ENCODE measurements at places on chromosomes 16 and 17. TPM values are rescaled to one million over a fixed set of nuclear protein-coding genes. Genes with fewer than 3 reads are reported as not detected.

Gene HLF
- 24.7 TPM for polyA plus RNA-seq

Gene KRTAP1-5
- not detected for polyA plus RNA-seq

Gene KIF18B
- polyA plus RNA-seq, result not detected

Gene SLFN12L
- not detected for polyA plus RNA-seq

Gene KRT31
- not detected for polyA plus RNA-seq

Gene CTRB1
- polyA plus RNA-seq, result not detected

Gene RRAD
- polyA plus RNA-seq, result not detected

Gene COPZ2
- 3.9 TPM for polyA plus RNA-seq

Gene PYDC1
- 0.94 TPM for polyA plus RNA-seq

Gene NOG
- 4.9 TPM for polyA plus RNA-seq

Gene FAM20A
- polyA plus RNA-seq, result 0.34 TPM

Gene RASL10B
- polyA plus RNA-seq, result 0.66 TPM

Gene ABCC11
- 0.20 TPM for polyA plus RNA-seq

Gene ALOXE3
- not detected for polyA plus RNA-seq

Gene GAS2L2
- not detected for polyA plus RNA-seq

Gene HSPB9
- polyA plus RNA-seq, result not detected

Gene TMEM94
- polyA plus RNA-seq, result 6.2 TPM

Gene OR2C1
- not detected for polyA plus RNA-seq

Gene LPCAT2
- 0.19 TPM for polyA plus RNA-seq

Gene TBC1D3G
- 0.18 TPM for polyA plus RNA-seq

Gene ARL17A
- 3.2 TPM for polyA plus RNA-seq

Gene LGALS9
- polyA plus RNA-seq, result 0.97 TPM

Gene CD300LB
- polyA plus RNA-seq, result not detected

Gene ZP2
- 2.2 TPM for polyA plus RNA-seq

Gene CDH1
- polyA plus RNA-seq, result not detected

Gene ZNF469
- not detected for polyA plus RNA-seq

Gene HS3ST2
- polyA plus RNA-seq, result 7.6 TPM

Gene SNAI3
- not detected for polyA plus RNA-seq

Gene CNGB1
- polyA plus RNA-seq, result not detected

Gene RCVRN
- polyA plus RNA-seq, result not detected

Gene FBXO39
- polyA plus RNA-seq, result not detected

Gene CDH16
- polyA plus RNA-seq, result not detected

Gene TNFRSF17
- 15.0 TPM for polyA plus RNA-seq

Gene NDUFB10
- 199 TPM for polyA plus RNA-seq

Gene HIGD1B
- 14.2 TPM for polyA plus RNA-seq

Gene CA7
- 15.9 TPM for polyA plus RNA-seq

Gene C17orf78
- polyA plus RNA-seq, result not detected

Gene HSF5
- polyA plus RNA-seq, result not detected

Gene HOXB4
- not detected for polyA plus RNA-seq

Gene KRTAP4-1
- not detected for polyA plus RNA-seq

Gene ITGAL
- polyA plus RNA-seq, result not detected

Gene LRRC37B
- polyA plus RNA-seq, result 13.9 TPM

Gene VAT1L
- 43.6 TPM for polyA plus RNA-seq

Gene CD300LG
- not detected for polyA plus RNA-seq

Gene MYL11
- polyA plus RNA-seq, result not detected

Gene NGFR
- 5.3 TPM for polyA plus RNA-seq

Gene MARVELD3
- polyA plus RNA-seq, result 0.08 TPM

Gene TM4SF5
- polyA plus RNA-seq, result not detected
